ENCODE measurements at places on chromosomes 7 and 10. TPM values are rescaled to one million over a fixed set of nuclear protein-coding genes. Genes with fewer than 3 reads are reported as not detected.

PAPOLB gene
- total RNA-seq = not detected

ITGB8 gene
- total RNA-seq = not detected

MPP7 gene
- 30.0 TPM for total RNA-seq

DNA sequence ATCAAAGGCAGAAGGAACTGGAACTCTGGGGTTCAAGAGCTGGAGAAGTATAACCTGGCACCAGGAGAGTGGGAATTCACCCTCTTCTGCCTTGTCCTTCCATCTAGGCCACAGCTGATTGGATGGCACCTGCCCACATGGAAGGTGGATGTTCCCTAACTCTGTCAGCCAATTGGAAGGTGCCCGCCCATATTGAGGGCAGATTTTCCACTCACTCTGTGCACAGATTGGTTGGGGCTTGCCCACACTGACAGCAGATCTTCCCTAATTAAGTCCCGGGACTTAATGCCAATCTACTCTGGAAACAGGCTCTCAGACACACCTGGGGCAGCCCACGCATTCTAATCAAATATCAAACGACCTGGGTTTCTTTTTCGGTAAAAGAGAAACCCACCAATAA lies 1142.3 kb upstream of the CELF2 start:
- no peaks in the 10 kb centered on the region for H3K4me1 ChIP-seq
- no peaks in the 10 kb centered on the region for H3K27me3 ChIP-seq
- no peak overlapping the region for H3K4me3 ChIP-seq
- H3K36me3 ChIP-seq = no peaks in the 10 kb centered on the region
